Cerebellum (tissue), 4 donors: ENCODE measurements at places on chromosomes 1 and 21. TPM values are rescaled to one million over a fixed set of nuclear protein-coding genes. Genes with fewer than 3 reads are reported as not detected.

- DNase-seq, result no peak
These were observed 47.6 kb downstream of the FCRL3 start for GRCh38 chr1:157652859-157653493.

DNA sequence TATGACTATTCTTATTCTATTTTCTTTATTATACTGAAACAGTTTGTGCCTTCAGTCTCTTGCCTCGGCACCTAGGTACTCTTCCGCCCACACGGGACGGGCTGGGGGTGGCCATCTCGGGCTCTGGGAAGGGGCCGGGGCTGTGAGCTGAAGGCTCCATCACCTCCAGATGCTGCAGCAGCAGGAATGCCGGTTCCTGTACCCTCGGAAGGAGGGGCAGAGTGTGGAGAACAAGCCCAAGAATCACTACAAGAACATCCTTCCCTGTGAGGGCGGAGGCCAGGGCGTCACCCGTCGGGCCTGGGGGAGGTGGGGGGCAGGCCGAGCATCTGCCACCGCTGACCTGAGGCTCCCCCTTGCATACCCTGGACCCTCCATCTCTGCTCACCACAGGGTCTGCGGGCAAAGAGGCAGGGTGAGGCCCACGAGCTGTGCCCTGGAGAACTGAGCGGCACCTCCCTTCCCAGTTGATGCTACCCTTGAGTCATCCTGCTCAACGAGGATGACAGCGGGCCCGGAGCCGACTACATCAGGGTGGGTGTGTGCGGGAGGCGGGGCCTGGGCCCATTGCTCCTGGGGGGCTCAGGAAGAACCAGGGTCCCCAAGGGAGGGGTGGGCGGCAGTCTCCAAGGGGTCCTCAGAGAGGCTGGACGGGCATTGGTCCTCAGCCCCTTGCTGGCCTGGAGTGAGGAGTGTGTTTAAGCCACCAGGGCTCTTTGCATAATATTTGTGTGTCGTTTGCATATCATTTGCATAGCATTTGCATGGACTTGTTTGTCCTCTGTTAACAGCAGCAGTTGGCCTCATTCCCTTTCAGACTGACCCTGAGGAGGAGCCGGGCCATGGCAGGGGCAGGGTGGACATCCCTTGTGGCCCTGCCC, 7.5 kb downstream of the RNF223 start:
- DNase-seq, result no peak

DNA sequence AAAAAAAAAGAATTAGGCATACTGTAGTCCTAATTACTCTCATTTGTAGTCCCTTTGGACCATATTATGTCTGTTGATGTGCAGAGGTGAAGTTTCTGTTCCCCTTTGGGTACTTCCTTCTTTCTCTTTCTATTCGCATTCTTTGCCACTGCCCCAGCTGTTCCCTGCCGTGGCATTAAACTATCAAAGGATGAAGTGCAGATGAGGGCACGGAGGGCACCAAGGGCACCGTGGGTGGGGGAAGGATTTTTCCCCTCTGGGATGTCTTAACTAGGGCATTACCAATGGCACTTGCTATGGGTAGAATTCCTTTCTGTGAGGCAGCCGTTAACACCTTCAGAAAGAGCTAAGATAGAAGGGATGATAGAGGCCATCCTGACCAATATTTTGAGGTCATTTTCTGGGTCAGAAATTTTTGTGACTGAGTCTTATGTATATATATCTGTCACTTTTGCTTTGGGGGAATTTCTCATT, 4.9 kb upstream of the MAPKAPK2 start:
- no peak for DNase-seq

GRCh38 chr1:19793360-19794046, 6.2 kb downstream of the TMCO4 start:
- DNase-seq, result no peak

- no peak for DNase-seq
These were observed 72.4 kb upstream of the IFNAR2 start for GRCh38 chr21:33157303-33157702.

DNA sequence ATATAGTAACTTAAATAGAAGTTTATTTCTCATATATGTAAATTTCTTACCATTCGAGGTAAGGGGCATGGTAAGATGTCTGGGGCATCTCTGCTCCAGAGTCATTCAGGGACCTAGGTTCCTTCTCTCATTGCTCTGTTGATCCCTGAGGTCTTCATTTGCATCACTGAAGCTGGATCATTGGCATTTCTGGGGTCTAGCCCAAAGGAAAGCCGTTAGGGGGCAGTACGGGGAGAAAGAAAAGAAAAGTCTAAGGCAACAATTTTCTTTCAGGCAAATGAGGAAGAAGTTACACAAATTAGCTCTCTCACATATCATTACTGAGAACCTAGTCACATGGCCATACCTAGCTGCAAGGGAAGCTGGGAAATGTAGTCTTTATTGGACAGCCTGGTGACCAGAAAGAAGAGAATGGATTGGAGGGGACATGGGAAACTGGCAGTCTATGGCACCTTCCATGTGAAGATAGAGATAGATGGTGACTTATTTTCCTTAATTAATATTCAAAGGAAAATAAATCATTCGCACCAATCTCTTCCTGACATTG, 10.2 kb upstream of the SUSD4 start:
- DNase-seq, result no peak

Gene NID1
- total RNA-seq, result 41.9 TPM

Gene DNAJC28
- total RNA-seq, result 5.1 TPM

DNA sequence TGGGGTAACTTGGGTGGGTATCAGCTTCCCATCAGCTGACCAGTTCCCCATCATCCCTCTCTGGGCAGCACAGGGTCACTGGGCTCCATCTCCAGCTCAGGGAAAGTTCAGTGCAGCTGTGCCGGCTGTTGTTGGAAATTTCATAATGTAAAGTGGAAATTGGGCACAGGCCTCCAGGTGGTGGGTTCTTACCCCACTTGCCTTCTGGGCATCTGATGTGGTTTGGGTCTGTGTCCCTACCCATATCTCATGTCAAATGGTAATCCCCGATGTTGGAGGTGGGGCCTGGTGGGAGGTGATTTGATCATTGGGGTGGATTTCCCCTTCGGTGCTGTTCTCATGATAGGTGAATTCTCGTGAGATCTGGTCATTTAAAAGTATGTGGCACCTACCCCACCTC, 59.7 kb upstream of the PSEN2 start:
- DNase-seq, result no peak

- DNase-seq, result peak; percentile 17
These were observed 1.0 kb upstream of the S100A6 start for GRCh38 chr1:153536671-153537375.

DNA sequence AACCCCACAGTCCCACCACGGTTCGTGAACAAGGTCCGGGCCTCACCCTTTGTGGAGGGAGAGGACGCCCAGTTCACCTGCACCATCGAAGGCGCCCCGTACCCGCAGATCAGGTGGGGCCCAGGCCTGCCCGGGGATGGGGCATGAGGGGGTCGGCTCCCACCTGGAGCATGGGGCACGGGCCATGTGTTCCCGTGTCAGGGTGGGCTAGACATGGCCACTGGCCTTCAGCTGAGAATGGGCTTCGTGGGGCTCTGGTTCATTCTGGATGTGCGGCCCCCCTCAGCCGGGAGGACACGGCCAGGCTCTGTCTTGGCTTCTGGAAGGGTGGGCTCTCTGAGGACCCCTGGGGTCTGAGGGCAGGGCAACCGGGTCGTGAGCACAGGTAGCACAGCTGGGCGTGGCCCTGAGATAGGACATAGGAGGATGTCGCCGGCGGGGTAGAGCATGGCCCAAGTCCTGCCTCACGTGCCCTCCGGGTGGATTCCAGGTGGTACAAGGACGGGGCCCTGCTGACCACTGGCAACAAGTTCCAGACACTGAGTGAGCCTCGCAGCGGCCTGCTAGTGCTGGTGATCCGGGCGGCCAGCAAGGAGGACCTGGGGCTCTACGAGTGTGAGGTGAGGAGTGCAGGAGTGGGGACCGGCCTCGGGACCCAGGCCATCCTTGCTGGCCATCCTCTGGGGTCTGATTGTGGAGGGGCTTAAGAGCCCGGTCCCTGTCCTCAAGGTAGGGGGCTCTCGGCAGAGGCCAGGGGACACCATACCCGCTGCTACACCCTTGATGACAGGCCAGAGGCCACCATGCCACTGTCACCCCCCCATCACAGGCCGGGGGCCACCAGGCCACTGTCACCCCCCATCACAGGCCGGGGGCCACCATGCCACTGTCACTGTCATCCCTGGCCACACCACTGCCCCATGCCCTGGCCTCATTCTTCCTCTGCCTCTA, 55.5 kb downstream of the TRIM11 start:
- no peak for DNase-seq

Gene GPR37L1
- total RNA-seq, result 1.1 TPM

DNA sequence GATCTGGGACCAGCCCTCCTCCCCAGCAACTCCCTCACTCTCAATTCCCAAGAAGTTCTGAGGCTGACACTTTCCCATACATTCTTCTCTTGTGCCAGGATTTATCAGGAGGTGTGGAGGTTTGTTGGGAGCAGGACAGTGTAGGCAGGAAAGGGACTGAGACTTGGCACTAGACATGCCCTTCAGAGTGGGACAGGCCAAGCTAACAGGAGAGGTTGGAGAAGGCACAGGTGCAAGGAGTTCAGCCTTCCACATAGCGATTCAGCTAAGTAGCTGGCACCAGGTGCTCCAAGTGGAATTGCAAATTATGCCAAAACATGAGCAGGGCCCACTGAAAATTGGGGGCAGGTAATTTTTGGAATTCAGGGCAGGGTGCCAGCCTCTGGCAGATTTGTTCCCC, 83.0 kb upstream of the DUSP10 start:
- no peak for DNase-seq

Gene AXDND1
- 1.1 TPM for total RNA-seq

DNA sequence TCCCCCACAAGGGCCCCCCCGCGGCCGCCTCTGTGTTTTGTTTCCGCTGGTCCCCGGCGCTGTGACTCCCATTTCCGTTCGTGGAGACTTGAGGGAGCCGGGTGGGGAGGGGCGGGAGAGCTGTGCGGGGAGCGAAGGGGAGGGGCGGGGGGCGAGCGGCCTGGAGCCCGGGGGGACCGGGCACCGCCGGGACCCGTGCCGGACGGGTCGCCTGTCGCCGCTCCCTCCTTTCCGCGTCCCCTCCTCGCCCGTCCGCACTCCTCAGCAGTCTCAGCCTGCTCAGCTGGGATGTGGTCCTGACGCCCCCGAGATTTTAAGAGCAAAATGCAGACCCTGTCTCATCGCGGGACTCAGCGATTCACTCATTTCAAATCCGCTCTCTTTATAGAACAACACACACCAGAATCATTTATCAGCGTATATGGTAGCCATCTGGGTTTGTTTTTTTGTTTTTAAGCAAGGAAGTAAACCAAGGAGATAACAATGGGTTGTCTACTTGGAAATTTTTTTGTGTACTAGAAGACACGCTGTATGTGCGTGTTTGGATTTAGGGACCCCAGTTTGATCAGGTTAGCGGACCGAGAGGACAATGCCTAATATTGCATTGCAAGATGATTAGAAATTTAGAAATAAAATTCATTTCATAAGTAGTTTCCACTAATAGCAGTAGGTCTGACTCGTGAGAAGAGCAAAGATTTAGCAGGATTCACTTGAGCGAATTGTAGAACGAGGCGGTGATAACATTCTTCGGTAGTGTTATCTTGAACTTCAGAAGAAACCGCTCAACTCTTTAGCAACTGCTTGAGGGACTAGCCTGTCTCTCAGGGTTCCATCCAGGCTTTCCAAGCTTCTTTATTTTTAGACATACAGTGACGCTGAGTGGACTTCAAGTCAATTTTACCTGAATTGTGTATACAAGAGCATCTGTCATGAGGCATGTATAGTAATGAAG, 1.1 kb downstream of the GABPA start:
- DNase-seq, result peak; percentile 77

Gene FMO1
- total RNA-seq, result 2.7 TPM

Gene RHBDL2
- total RNA-seq, result 0.18 TPM

DNA sequence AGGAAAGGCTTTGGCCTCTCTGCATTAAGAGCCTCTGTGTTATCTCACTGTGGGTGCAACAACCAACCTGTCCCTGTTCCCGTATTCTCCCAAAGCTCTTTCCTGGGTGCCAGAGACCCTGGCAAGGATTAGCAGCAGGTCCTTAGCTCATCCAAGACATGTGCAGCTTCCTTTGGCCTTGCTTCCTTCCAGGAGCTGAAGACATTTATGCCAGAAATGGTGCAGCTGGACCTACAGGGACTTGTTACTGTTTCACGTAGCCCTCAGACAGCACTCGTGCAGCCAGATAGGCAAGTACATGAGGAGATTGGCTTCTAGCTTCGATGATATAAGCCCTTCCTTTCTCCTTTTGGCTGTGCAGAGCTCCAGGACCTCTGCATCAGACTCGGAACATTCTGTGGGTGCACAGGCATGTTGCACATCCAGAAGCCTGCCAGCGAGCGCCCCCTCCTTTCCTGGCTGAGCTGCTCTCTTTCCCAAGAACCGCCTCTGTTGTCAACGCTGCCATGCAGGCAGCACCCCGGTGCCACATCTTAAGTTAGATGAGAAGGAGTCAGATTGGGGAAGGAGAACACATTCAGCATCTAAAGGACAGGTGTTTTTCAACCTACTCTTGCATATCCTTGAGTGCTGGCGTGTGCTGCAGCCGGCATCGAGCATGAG, 284.5 kb upstream of the PLXNA2 start:
- no peak for DNase-seq

DNA sequence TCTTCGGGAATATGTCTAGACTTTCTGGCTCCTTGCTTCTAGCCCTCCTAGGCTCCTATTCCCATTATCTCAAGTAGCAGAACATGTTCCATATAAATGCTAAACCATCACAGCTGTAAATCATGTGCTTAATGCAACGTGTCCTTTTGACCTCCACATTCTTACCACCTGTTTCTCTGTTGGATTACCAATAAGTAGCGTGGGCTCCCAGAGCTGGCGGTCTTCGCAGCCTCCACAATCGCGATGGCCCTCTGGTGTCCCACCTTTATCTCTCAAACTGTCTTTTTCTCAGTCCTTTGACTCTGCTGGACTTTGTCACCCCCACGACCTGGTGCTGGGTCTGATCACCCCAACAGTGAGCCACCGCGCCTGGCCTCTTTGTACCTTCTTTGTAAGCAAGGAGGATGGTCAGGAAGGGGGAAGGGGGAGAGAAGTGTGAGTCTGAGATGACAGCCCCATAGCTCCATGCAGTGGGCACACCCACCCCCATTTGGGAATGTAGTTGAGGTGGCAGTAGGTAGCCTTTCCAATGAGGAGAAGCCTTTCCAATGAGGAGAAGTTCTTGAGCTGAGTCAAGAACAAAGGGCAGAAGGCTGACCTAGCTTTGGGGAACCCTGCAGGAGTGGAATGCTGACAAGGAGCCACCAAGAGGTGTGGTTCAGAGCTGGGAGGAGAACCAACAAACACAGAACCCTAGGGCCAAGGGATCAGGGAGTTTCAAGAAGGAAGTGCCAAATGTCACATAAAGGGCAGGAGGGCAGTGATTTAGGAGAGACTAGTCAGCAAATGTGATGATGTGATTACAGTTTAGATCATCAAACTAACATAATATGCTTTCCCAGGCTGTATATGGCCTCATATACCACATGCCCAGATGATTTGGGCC, 14.2 kb downstream of the TRAF5 start:
- DNase-seq, result no peak

Gene NPPA
- 0.45 TPM for total RNA-seq
